Gastroesophageal sphincter (tissue), 4 donors: ENCODE measurements at places on chromosomes 2 and 18.

- ATAC-seq, result no peak
Measured at GRCh38 chr2:84741182-84741822, 139.6 kb downstream of the TRABD2A start.

DNA sequence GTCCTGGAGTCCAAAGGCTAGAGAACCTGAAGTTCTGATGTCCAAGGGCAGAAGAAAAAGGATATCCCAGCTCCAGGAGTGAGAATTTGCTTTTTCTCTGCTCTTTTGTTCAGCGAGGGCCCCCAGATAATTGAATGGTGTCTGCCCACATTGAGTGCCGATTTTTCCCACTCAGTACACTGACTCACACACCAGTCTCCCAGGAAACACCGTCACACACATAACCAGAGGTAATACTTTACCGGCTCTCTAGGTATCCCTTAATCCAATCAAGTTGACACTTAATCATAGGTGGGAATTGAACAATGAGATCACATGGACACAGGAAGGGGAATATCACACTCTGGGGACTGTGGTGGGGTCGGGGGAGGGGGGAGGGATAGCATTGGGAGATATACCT is 161.5 kb downstream of the WDR7 start:
- no peak for ATAC-seq

- no peak for ATAC-seq
Measured at GRCh38 chr2:38747007-38747424, 4.1 kb downstream of the SRSF7 start.

GRCh38 chr18:51425889-51426288 is 228.4 kb upstream of the MEX3C start:
- no peak for ATAC-seq

GRCh38 chr2:156329031-156329926 is 3.2 kb downstream of the NR4A2 start:
- ATAC-seq, result no peak

DNA sequence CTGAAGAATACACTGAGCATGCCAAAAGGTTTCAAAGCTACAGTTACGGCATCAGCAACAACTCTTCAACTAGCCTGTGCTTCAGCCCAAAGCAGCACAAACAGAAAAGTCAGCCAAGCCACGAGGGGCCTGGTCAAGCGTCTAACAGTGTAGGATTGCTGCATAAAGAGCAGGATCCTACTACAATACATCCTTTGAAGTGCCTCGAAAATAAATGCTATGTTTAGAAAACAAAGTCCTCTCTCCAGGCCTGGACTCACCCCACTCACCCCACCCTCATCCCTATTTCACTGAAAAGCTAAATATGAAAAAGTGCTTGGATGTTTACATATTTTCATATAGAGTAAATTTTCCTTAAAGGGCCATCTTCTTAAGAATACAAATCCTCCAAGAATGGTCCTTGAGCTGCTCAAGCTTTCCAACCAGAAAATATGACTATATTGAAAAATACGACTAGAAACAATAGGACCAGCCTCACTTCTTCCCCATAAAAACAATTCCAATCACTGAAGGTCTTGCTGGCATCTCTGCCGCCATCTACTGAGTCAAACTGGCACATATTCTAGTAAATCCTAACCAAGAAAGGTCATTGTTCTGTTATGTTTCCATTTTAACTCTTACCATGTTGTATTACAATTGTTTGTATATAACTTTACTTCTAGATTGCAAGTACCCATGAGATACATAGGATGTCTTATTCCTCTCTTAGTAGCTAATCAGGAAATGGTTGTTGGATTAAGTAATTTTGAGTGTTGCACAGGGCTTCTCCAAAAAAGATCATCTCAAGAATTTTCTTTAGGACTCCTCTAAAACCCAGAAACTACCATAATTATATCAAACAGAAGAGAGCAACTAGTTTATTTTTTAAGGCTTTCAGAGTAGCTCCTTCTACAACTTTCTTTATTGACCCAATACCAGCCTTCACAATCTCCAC is 63.6 kb downstream of the CLHC1 start:
- ATAC-seq, result peak; percentile 85

- ATAC-seq, result no peak
Measured at GRCh38 chr2:239288951-239289511, 111.8 kb downstream of the HDAC4 start.

- no peak for ATAC-seq
Measured at GRCh38 chr2:152664725-152665124, 52.5 kb downstream of the PRPF40A start.

DNA sequence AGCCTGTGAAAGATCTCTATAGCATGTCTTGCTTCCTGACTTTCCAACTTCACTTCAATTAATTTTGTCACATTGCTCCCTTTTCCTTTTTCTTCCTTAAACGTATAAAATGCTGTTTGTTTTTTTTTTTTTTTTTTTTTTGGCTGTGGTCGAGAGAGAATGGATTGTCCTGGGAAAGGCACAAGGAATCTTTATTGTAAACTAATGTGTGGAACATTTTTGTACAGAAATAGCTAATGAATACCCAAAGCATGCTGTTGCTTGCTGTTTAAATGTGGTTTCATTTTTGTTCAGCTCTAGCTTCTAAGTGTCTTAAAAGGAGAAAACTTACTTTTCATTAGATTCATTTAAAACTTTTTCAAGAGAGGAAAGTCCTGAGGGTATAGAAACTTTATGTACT is 105.5 kb downstream of the GPD2 start:
- ATAC-seq, result no peak

- ATAC-seq, result no peak
Measured at GRCh38 chr2:215498431-215498830, 62.6 kb upstream of the FN1 start.

DNA sequence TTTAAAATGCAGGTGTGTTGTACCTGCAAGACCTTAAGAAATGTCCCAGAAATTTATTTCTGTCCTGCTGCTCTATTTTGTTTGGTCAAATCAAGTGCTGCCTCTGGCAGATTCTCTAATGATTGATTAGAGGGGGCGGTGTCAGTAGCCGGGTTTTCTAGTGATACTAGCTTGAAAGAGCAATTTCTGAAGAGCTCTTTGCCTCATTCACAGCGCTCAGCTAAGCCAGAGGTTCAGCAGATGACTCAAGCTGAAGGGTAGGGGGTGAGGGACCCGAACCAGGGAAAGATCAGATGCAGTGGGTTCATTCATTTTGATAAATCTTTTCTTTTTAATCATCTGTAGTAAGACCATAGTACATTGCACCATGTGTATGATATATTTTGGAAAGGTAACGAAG is 15.0 kb downstream of the ZBTB7C start:
- no peak for ATAC-seq

- no peak for ATAC-seq
Measured at GRCh38 chr2:211035548-211036185, 479.3 kb downstream of the CPS1 start.

- no peak for ATAC-seq
Measured at GRCh38 chr2:224077773-224078507, 38.9 kb upstream of the SERPINE2 start.

DNA sequence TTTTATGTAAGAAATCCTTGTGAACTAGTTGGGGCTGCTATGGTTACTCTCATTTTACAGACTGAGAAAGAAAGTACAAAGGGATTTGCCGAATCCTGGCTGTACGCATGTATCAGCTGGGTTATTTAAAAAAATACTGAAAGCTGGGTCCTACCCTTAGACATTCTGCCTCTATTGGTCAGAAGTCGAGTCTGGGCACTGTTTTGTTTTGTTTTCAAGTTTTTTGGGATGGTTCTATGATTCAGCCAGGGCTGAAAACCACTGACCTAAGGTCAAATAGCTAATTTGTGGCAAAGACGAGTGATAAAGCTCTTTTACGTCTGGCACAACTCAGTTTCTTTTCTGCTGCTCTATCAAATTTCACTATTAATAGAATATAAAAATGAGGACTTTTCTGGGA is 5.9 kb upstream of the SLC8A1 start:
- ATAC-seq, result no peak

DNA sequence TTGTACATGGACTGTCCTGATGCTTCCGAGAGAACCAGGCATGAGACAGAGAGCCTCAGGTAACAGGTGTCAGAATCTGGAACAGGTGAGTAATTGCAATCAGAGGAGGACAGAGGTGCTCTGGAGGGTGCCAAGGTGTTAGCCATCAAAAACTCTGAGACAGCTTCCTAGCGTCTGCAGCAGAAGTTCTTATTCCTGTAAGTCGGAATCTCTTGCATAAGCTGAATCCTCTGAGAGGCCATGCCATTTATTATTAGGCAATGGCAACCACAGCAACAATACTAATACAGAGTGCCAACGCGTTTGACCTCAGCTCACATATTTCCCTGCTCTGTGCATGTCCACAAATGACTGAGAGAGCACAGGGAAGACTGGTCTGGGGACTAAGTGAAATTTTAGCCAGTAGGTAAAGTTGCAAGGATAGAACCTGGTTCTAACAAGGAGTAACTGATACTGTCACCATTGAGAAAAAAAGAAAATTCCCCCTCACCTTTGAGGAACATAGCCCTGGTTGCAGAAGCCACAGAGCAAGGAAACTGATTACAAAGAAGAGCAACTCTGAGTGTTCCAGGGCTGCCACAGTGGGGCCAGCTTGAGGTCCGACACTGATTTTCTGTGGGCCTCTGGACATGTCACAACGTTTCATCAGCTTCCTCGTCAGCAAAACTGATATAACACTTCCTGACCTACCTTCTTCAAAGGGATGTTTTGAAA is 55.1 kb upstream of the ACSL3 start:
- peak; percentile 74 for ATAC-seq

- ATAC-seq, result no peak
Measured at GRCh38 chr2:190535586-190535985, 1.1 kb upstream of the NEMP2 start.

DNA sequence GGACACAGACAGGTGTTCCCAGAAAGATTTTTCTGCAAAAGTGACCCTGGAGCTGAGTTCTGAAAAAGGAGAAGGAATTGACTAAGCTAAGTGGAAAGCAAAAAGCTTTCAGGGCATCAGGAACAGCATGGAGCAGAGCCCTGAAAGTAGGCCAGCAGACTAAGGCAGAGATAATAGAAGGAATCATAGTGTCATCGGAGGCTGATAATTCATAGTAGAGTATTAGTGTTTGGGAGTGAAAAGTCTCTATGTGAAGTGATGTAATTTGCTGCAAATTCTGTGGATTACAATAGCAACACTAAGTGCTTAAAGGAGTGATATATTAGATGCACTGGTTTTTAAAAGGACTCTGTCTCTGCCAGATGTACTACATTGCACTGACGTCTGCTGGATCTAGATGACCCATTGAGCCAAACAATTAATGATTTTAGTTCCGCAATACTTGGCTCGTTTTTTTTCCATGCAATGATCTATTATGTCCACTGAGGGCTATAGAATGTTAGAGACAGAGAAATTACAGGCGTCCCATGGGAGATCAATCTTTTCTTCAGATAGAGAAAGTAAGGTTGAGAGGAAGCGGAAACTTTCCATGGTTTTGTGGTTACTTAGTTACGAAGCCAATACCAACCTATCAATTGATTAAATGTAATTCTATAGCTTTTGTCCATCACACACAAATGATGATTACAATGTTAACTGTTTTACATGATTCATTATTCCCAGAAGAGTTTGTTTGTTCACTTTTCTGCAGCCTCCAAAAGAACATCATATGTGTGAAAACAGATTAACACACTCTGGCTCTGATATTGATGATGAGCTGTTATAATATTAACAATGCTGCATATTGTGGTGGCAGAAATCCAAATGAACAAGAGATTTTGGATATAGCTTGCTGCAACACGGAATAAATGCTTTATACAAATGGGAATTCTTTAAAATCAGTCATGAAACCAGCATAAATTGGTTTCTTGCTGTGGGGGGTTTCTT is 143.7 kb downstream of the MC4R start:
- ATAC-seq, result no peak

GRCh38 chr2:197571627-197572271 is 55.9 kb downstream of the MOB4 start:
- ATAC-seq, result no peak

DNA sequence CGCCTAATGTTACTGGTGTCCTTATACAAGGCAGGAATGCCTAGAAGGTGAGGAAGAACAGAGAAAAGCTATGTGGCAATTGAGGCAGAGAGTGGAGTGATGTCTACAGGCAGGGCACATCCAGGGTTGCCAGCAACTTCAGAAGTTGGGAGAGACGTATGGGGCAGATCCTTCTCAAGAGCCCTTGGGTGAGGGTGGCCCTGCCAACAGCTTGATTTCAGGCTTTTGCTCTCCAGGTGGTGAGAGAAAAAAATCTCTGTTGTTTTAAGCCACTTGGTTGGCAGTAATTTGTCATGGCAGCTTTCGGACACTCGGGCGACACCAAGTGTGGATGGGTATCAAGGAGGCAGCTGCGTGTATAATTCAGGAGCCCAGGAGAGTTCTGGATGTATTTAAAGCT is 217.4 kb upstream of the SMIM21 start:
- no peak for ATAC-seq

DNA sequence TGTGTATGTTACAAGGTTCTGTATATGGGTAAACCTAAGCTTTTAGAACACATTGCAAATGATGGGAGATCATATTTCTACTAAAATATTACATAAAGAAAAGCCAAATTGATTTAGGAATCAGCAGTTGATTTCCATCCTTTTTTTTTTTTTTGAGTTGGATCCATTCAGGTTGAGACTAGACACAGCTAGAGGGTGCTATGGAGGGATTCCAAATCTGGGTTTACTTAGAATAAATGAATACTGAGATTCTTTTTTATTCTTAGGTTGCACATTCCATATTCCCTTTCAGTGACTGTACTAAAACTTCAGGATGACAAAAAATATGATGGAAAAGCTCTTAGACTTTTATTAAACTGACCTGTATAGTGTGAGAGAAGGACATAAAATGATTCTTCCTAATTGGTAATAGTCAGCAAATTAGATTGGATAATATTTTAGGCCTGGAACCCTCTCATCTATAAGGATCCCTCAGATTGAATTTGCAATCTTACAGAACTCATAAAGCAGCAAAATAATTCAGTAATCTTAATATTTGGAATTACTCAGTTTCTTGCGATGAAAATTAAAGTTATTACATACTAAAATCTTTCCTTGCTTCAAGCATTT is 183.3 kb upstream of the SESTD1 start:
- no peak for ATAC-seq

DNA sequence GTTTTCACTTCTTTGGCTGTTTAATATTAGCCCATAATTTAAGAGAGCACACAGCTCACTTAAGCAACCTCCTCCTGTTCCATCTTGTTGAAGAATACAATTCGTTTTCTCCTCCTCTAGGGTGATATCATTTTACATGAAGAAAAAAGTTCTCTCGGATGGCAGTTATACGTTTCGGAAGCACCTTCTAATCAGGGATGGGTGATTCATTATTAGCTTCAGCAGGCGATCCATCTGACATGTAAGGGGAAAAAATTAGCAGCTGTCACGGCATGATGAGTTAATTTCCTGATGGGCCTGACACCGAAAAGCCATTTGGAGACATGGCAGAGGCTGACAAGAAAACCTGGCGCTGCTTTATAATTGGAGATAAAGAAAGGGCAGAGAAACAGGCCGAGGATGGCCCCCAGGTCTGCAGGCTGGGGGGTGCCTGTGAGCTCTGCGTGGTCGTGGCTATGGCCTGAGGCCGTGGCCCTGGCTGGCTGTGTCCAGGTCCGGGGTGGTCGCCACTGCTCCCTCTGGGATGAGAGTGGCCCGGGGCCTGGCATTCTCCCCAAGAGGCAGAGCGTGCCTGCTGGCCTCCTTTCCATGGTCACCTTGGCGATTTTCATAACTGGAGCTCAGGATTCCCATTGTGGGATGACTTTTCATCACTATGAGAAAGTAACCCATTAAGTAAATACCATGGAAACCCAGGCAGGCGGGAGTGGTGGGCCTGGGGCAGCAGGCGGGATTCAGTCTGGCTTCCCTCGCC is 140.1 kb downstream of the PTGR3 start:
- ATAC-seq, result no peak

GRCh38 chr2:55838653-55839052 is 84.9 kb downstream of the EFEMP1 start:
- ATAC-seq, result no peak
